ENCODE measurements at places on chromosomes 3 and 15.

DNA sequence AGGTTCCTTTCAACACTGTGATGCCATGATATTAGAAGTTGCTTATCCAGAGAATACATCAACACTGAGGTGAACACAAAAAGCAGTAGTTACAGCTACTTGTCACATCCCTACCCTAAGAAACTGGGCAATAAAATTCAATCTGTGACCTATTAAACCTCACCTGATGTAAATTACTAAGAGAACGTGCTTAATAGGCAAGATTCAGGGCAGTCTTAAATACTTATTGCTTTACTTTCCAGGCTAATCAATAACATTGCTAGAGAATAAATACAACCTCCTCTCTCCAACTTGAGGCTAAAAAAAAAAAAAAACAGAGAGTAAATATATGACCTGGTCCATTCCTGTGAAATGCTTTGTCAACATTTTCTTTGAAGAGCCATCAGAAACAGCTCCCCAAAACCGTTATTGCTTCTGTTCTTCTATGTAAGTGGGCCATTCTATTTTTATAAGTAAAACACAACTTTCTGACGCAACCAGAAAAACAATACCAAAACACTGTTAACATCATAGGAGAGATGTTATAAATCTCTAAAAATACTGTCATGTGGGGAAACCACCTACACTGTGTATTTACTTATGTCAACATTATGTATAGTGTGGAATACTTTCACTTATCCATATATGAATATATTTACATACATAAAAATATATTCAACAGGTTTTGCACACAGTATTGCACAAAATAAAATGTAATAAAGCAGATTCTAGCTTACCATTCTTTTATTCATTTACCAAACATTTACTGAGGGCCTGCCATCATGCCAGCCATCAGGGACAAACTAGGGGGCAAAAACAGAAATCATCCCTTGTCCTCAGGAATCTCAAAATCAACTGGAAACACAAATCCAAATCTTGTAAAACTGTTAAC is 2.7 kb downstream of the NKIRAS1 start:
- H3K36me3 ChIP-seq, result peaks cover 24% of the 10 kb centered on the region
- H3K4me1 ChIP-seq, result peaks cover 35% of the 10 kb centered on the region
- peak overlapping the region; percentile 4 for H3K4me3 ChIP-seq

DNA sequence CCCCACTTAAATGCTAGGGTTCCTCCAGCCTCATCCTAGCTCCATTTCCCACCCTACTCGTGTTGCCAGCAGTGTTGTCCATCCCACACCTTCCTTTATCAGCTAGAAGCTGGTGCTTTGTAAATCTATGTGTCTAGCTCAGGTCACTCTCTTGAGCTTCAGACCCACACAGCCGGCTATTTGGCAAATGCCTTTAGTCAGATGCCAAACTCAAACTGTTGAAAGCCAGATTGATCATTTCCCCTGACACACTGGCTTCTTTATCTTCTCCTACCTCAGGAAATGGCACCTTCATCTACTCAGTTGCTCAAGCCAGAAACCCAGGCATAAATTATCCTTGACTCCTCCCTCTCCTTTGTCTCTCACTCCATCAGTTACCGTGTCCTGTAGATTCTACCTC is 61.5 kb upstream of the TPM1 start:
- no peak overlapping the region for H3K4me3 ChIP-seq
- H3K27me3 ChIP-seq, result no peaks in the 10 kb centered on the region
- no peak overlapping the region for H3K27ac ChIP-seq
- no peak for DNase-seq
- no peaks in the 10 kb centered on the region for H3K36me3 ChIP-seq

GRCh38 chr15:57384816-57385215 is 8.5 kb downstream of the CGNL1 start:
- H3K27me3 ChIP-seq, result no peaks in the 10 kb centered on the region
- DNase-seq, result no peak
- peaks cover 1% of the 10 kb centered on the region for H3K36me3 ChIP-seq
- H3K27ac ChIP-seq, result no peak overlapping the region
- H3K4me1 ChIP-seq, result peaks cover 49% of the 10 kb centered on the region

GRCh38 chr3:112773864-112774263 is 72.8 kb downstream of the CD200R1L start:
- H3K27me3 ChIP-seq, result no peaks in the 10 kb centered on the region
- no peak overlapping the region for H3K27ac ChIP-seq
- no peaks in the 10 kb centered on the region for H3K4me1 ChIP-seq
- no peak for DNase-seq
- no peaks in the 10 kb centered on the region for H3K36me3 ChIP-seq

GRCh38 chr15:50549326-50549725 is 2.9 kb upstream of the USP50 start:
- H3K36me3 ChIP-seq, result no peaks in the 10 kb centered on the region
- H3K27ac ChIP-seq, result no peak overlapping the region
- H3K4me1 ChIP-seq, result peaks cover 3% of the 10 kb centered on the region
- H3K27me3 ChIP-seq, result no peaks in the 10 kb centered on the region

DNA sequence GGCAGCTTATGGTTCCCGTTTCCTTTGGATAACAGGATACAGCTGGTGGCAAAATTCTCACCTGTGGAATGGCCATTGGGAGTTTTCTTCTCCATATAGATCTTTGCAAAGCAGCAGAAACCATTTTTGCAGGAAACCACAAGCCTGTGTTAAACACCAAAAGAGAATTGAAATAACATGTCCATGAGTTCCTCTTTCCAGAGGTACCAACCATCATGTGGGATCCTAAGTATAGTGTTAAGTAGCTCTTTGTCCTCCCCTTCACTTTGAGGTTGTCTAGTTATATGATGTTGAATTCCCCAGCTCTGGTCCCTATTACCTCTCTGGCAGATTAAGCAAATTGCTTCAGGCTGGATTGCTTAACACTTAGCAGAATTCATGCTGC is 94.9 kb downstream of the AKAP13 start:
- no peaks in the 10 kb centered on the region for H3K27me3 ChIP-seq
- no peak for DNase-seq
- no peaks in the 10 kb centered on the region for H3K36me3 ChIP-seq
- H3K4me3 ChIP-seq, result no peak overlapping the region
- H3K4me1 ChIP-seq, result peaks cover 47% of the 10 kb centered on the region
- H3K27ac ChIP-seq, result no peak overlapping the region

All from progenitor cell of endocrine pancreas (in vitro differentiated cells).